Activated CD4-positive, alpha-beta T cell treated with anti-CD3 and anti-CD28 coated beads for 24 hours (primary cell): ENCODE measurements at places on chromosomes 13 and 19.

DNA sequence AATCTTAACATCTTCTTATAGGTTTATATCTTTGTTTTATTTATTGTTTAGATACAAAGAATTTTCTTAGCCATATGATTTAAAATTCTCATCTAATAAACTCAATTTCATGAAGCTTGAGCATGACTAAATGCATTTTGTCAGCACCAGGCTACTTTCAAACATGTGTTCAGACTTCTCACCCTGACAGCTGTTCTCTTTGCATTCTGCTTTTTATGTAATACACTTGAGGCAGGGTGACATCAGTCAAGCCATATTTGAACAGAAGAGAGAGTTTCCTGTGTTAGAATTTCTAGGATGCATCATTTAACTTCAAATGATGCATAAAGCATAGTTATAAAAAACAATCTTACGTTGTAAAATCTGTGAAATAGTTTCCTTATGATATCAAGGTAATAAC is 1295.1 kb upstream of the PCDH20 start:
- DNase-seq, result no peak

DNA sequence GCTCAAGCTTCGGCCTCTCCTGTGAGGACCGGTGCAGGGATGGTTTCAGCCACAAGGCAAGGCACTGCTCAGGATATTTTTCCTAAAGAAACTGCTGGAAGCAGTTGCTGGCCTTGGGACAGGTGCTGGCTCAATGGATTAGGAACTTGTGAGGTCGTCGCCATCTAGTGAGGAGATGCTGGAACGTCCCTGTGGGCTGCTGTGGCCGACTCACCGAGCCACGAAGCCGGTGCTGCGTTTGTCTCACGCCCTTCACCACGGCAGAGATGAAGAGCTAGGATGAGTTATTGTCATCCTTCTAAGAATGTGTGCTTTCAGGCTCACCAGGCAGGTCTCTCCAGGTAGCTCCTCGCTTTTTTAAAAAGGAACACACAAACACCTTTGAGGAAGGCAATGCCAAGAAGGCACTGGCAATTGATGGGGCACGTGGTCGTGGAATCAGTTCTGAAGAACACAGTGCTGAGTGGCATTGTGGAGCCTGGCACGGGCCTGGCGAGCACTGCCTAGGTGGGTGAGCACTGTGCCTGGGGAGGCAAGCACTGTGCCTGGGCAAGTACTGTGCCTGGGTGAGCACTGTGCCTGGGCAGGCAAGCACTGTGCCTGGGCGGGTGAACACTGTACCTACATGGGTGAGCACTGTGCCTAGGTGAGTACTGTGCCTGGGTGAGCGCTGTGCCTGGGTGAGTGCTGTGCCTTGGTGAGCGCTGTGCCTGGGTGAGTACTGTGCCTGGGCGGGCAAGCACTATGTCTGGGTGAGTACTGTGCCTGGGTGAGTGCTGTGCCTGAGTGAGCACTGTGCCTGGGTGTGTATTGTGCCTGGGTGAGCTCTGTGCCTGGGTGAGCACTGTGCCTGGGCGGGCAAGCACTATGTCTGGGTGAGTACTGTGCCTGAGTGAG is 140.4 kb downstream of the TEX29 start:
- DNase-seq, result no peak

GRCh38 chr13:102700088-102701031 is 5.5 kb upstream of the METTL21C start:
- DNase-seq, result no peak

- peak; percentile 12 for DNase-seq
These were observed 594 bp downstream of the ZNF146 start for GRCh38 chr19:36215276-36216123.

DNA sequence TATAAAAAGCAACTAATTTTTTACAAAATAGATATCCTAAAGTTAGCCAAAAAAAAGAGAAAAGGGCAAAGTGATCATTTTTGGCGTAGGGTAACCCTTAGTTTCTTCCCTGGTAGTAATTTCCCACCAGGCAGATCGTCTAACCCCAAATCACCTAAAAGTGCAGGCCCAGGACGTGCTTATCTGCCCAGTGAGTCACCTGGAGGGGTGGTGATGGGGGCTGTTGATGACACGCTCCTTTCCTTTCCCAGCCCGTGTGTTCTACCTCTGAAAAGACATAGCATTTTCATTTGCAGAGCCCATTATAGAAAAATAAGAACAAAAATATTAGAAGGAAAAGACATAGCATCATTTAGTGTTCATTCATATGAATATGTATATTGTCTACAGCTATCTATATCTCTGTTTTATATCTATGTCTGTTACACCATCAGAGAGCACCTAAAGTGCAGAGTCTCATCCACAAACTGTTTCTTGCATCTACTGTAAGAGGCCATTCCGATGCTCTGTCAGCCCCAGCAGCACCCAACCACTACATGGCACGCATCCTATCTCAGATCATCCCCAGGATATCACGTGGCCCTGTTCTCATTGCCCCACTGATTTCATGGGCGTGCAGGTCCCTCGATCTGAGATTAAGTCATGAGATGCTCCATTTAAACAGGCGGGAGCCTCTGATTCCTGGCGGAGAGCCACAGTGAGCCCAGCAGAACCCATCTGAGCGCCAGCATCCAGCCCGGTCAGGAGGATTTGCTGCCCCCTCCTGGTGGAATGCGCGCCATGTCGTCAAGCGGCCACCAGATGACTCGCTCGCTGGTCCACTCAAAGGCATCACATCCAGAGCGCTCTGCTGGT is 8.5 kb upstream of the LILRB3 start:
- DNase-seq, result peak; percentile 80

DNA sequence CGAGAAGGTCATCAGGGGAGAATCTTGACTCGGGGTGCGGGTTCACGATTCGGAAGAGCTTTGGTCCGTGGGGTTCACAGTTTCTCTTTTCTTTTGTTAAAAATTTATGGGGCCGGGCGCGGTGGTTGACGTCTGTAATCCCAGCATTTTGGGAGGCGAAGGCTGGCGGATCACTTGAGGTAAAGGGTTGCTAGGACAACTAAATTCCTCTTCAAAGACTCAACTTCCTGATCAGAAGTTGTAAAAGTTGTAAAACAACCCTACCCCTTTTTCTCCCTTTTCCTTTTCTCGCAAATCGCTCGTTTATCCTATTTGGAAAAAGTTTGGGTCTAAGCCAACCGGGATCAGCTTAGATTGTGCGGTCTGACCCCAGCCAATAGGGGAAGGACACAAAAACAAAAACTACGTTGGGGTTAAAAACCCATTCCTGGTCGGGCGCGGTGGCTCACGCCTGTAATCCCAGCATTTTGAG is 673 bp downstream of the ZNF486 start:
- DNase-seq, result no peak

DNA sequence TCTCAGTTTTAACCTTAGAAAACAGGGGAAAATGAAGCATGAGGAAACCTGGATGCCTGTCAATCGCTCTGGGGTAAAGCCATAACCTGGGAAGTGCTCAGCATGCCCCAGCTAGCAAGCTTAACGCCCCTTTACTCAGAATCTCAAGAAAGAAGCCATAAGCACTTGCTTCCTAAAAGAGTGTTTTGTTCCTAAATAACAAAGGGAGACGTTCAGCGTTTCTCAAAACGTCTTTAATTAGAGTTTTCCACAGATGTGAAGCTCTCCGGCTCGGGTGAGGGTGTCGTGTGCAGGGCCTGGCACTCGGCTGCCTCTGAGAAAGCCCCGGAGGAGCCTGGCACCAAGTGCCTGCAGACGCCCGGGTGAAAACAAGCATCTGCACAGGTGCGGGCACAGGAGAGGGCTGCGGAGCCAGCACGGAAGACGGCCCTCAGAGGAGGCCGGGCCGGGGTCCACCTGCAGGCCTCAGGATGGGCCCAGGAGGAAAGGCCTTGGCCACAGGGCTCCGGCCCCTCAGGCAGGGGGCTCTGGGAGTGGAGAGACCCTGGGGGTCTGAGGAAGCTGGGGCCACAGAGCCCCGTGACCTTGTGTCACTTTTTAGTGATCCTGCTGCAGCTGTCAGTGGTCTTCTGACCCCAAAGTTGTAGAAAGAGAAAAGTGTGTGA is 6.2 kb downstream of the GAS6 start:
- no peak for DNase-seq

- DNase-seq, result no peak
These were observed 20.3 kb downstream of the C13orf46 start for GRCh38 chr13:113953561-113953960.

DNA sequence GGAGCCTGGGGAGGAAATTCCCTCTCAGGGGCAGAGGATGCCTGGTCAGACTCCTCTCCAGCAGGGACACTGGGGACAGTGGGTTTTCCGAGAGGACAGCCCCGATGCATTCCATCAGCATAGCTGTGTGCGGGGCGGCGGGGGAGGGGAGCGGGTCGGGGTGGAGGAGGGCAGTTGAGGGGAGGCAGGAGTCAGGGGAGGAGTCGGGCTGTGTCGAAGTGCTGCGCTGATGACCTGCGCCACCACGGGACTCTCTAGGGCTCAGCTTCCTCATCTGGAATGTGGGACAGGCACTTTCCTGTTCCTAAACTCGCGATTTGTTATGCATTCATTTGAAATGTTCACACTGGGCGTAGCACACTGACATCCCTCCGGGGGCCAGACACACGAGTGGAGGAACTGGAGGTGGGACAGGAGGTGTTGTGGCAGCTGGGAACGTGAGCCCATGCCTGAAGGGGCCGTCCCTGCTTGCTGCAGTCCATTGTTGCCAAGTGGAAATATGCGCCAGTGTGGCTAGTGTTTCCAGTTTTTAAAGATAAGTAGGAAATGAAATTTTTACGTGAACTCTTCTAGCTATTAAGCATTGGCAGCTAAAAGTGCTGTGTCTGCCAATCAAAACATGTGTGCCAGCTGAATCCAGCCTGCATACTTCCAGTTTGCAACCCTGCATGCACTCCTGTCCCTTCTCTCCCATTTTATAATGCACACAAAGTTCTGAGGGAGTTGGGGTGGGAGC is 43.3 kb downstream of the FLT1 start:
- no peak for DNase-seq
